ENCODE measurements at places on chromosomes 4 and X. TPM values are rescaled to one million over a fixed set of nuclear protein-coding genes. Genes with fewer than 3 reads are reported as not detected.
A peak's percentile ranks its signal among the peaks of the same experiment; 100 is the strongest.

- peaks cover 35% of the 10 kb centered on the region for H3K4me1 ChIP-seq
- H3K27ac ChIP-seq = no peak overlapping the region
- no peak overlapping the region for H3K4me3 ChIP-seq
- H3K27me3 ChIP-seq = no peaks in the 10 kb centered on the region
- no peak for DNase-seq
Observed at GRCh38 chr4:42615131-42615763, 41.7 kb downstream of the ATP8A1 start.

GRCh38 chr4:140057701-140058100 lies 96.3 kb downstream of the MAML3 start:
- H3K4me3 ChIP-seq = peak overlapping the region; percentile 55
- H3K27me3 ChIP-seq = no peaks in the 10 kb centered on the region
- no peak for DNase-seq

DNA sequence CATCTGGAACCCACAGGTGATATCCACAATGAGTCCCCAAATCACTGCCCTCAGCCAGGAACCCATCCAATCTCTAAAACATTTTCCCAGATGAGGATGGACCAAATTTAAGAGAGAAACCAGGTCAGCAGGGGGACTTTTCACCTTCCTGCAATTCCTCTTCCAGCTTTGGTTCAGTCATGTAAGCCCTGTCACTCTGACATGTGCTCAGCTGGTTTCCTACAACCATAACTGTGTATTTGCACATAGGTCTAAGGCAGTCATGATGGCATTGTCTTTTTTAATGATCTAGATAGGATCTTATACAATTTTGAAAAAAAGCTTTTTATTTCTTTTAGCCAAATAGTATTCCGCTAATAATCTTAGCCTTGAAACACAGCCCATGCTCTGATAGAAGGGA lies 6.5 kb downstream of the CXXC4 start:
- H3K4me1 ChIP-seq = peaks cover 18% of the 10 kb centered on the region
- H3K36me3 ChIP-seq = no peaks in the 10 kb centered on the region
- DNase-seq = no peak

DNA sequence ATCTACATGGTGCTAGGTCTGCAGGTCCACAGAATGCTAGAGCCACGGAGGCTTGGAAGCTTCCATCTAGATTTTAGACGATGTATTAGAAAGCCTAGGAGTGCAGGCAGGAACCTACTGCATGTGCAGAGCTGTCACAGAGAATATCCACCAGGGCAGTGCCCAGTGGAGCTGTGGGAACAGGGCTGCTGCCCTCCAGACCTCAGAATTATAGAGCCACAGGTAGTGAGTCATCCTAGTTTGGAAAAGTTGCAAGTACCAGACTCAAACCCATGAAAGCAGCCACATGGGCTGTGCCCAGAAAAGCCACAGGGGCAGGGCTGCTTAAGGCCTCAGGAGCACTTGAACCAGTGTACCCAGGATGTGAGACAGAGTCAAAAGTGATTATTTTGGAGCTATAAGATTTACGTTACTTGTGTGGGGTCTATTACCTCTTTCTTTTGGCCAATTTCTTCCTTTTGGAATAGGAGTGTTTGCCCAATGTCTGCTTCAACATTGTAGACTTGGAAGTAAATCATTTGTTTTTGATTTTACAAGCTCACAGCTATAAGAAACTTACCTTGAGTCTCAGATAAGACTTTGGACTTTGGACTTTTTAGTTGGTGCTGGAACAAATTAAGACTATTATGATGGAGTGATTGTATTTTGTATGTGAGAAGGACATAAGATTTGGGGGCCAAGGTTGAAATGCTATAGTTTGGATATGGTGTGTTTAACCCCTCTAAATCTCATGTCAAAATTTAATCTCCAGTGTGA lies 143.5 kb upstream of the CHRDL1 start:
- H3K4me3 ChIP-seq = no peak overlapping the region
- no peaks in the 10 kb centered on the region for H3K4me1 ChIP-seq
- H3K27me3 ChIP-seq = peaks cover 10% of the 10 kb centered on the region
- H3K36me3 ChIP-seq = no peaks in the 10 kb centered on the region
- no peak overlapping the region for H3K27ac ChIP-seq
- DNase-seq = no peak

GRCh38 chr4:92382128-92382527 lies 78.4 kb downstream of the GRID2 start:
- peaks cover 1% of the 10 kb centered on the region for H3K27me3 ChIP-seq
- no peaks in the 10 kb centered on the region for H3K4me1 ChIP-seq
- H3K36me3 ChIP-seq = no peaks in the 10 kb centered on the region
- H3K27ac ChIP-seq = no peak overlapping the region

- no peak overlapping the region for H3K27ac ChIP-seq
- no peak overlapping the region for H3K4me3 ChIP-seq
- no peaks in the 10 kb centered on the region for H3K36me3 ChIP-seq
- peaks cover 23% of the 10 kb centered on the region for H3K27me3 ChIP-seq
Observed at GRCh38 chr4:174224550-174224949, 58.9 kb downstream of the FBXO8 start.

DNA sequence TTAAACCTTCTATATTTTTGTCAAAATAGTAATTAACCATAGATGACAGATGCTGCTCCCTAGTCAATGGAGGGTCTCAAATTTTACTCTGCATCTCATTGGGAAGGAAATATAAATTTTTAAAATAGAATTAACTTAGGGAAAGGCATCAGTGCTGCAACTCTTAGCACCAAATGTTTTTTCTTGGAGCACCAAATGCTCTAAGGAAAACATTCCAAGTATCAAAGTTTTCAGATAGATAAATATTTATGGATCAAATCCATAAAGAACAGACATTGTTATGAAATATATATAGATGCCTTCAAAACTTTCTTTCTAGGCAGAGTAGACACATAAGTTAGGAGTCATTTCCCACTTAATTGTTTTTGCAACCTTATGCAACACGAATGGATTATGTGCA lies 168.7 kb downstream of the ANTXR2 start:
- H3K36me3 ChIP-seq = peaks cover 25% of the 10 kb centered on the region
- H3K4me1 ChIP-seq = peaks cover 4% of the 10 kb centered on the region
- no peaks in the 10 kb centered on the region for H3K27me3 ChIP-seq
- DNase-seq = no peak
- no peak overlapping the region for H3K27ac ChIP-seq

DNA sequence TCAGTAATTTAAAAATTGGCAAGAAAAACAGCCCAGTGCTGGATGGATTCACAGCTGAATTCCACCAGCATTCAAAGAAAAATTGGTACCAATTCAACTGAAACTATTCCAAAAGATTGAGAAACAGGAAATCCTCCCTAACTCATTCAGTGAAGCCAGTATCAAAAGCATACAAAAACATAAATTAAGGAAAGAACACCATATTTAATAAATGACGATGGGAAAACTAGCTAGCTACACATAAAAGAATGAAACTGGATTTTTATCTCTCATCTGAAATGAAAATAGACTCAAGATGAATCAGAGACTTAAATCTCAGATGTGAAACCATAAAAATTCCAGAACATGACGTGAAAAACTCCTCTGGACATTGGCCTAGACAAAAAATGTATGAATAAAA lies 516.8 kb upstream of the SPANXN1 start:
- H3K36me3 ChIP-seq = no peaks in the 10 kb centered on the region
- H3K27me3 ChIP-seq = no peaks in the 10 kb centered on the region
- H3K4me3 ChIP-seq = no peak overlapping the region
- no peak overlapping the region for H3K27ac ChIP-seq
- H3K4me1 ChIP-seq = no peaks in the 10 kb centered on the region

DNA sequence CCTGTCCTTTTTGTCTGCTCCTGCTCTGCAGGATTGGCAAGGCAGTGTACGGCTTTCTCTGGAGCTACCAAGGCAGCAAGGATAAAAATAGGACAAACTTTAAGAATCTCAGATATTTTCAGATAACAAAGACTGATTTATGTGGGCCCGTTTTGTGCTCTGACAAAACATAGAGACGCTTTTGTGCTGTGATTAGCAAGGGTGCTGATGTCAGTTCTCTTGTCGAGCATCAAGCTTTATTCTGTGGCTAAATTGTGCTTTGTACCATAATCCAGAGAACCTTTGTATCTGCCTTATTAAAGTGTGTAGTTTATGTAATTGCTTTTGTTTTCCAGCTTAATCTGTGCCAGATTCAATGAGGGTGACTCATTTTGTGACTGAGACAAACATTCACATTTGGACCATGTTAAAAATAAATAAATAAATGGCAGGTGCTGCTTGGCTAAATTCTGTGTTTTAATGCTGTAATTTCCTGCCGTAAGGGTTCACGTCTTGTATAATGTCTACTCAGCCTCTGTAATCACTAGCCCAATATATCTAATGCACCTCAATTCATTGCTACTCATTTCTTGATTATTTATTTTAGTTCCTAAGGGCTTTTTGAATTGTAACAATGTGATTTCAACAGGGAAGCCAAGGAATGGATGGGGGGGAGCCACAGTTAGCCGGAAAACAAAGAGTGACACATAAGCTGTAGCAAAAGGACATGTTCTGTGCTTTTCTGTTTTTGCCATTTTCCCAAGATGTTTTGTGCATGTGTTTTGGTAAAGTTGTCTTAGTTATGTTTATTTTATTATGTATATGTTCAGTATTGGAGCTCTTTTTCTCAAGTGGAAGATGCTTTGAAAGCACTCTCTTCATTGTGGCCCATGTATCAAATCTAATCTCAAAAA lies 75.1 kb downstream of the GAB1 start:
- DNase-seq = no peak
- H3K36me3 ChIP-seq = no peaks in the 10 kb centered on the region
- no peaks in the 10 kb centered on the region for H3K4me1 ChIP-seq
- H3K4me3 ChIP-seq = no peak overlapping the region
- peaks cover 5% of the 10 kb centered on the region for H3K27me3 ChIP-seq
- no peak overlapping the region for H3K27ac ChIP-seq

DNA sequence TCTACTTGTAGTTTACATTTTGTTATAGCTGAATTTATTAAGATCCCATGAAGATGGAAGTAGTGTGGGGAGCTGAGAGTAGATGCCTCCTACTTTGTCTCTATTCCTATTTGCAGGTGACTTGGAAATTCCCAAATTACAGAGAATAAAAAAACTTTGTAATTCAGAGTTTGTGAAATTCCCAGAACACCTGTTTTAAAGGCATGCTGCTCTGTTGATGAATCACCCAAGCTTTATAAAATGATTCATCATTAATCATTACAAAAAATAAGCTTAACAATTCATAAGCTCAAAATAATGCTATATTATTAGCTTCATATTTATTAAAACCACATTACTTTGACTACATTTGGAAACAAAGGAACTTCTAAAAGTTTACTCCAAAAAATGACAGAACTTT lies 856.3 kb downstream of the RPA4 start:
- H3K27me3 ChIP-seq = no peaks in the 10 kb centered on the region
- H3K4me3 ChIP-seq = no peak overlapping the region
- DNase-seq = no peak
- H3K4me1 ChIP-seq = no peaks in the 10 kb centered on the region
- H3K36me3 ChIP-seq = no peaks in the 10 kb centered on the region
- no peak overlapping the region for H3K27ac ChIP-seq

DNA sequence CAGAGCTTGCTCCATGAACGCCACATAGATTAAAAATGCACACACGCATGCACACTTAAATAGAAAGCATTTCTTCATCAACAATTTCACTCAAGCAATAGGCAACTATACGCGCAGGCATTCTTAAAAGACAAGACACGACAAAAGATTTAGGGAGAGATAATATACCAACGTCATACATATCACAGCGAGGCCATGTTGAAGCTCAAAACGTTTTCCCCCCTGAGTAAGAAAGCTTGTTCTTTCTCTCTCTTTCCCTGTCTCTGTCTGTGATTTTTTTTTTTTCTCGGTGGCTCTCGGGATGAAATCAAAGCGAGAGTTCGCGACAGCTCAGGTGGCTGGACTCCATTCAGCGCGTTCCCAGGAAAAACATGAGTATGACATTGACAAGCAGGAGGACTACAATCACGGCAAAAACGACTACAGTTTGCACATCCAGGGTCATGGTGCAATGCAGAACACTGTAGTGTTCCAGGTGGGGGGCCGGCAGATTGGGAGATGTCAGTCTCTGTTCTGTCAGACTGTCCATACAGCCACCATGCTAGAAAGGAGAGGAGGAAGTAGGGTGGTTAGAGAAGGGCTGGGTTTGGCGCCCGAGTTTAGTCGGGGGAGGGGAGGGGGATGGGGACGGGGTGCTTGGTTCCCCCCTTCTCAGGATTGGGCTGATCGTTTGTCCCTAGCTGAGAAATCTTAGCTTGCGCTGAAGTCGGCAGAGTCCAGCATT lies 30.7 kb downstream of the ARHGEF9 start:
- peak overlapping the region; percentile 92 for H3K27ac ChIP-seq
- H3K4me3 ChIP-seq = peak overlapping the region; percentile 99
- H3K27me3 ChIP-seq = no peaks in the 10 kb centered on the region
- no peaks in the 10 kb centered on the region for H3K36me3 ChIP-seq
- peak; percentile 61 for DNase-seq

The NAP1L3 gene
- 9.3 TPM for total RNA-seq

The RAB39B gene
- total RNA-seq = 13.5 TPM

The SLC26A1 gene
- total RNA-seq = 0.39 TPM

The CTAG2 gene
- total RNA-seq = 13.4 TPM

The NAA11 gene
- total RNA-seq = not detected

The F8A2 gene
- total RNA-seq = not detected
